ENCODE measurements at places on chromosomes 2 and 18.

- no peak for DNase-seq
Measured at GRCh38 chr18:34838669-34839068, 128.6 kb downstream of the DTNA start.

- DNase-seq = peak; percentile 99
Measured at GRCh38 chr2:64523666-64524603, at the start of gene AFTPH. AFTPH (plus strand) TSS chr2:64524328; CDS start chr2:64551475, 27,147 bp downstream.

- peak; percentile 90 for DNase-seq
Measured at GRCh38 chr18:75210274-75211001, at the start of gene TSHZ1. TSHZ1 (plus strand) TSS chr18:75210797; CDS start chr18:75211877, 1,080 bp downstream.

DNA sequence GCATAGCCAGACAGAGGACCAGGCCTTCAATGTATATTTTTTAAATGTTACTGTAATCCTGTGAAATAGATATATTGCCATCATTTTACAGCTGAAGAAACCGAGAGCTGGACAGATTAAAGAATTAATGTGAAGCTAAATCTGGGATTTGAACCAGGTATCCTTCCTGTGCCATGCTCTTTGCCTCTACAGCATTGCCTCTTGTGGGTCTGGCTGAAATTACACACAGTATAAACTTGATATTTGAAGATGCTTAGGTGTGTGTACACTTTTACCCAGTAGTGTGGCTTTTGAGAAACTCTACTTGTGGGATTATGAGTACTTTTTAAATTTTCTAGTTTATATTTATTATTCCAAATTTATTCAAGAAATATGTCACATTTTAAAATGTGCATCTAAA lies 264.5 kb downstream of the CNTNAP5 start:
- DNase-seq = no peak

DNA sequence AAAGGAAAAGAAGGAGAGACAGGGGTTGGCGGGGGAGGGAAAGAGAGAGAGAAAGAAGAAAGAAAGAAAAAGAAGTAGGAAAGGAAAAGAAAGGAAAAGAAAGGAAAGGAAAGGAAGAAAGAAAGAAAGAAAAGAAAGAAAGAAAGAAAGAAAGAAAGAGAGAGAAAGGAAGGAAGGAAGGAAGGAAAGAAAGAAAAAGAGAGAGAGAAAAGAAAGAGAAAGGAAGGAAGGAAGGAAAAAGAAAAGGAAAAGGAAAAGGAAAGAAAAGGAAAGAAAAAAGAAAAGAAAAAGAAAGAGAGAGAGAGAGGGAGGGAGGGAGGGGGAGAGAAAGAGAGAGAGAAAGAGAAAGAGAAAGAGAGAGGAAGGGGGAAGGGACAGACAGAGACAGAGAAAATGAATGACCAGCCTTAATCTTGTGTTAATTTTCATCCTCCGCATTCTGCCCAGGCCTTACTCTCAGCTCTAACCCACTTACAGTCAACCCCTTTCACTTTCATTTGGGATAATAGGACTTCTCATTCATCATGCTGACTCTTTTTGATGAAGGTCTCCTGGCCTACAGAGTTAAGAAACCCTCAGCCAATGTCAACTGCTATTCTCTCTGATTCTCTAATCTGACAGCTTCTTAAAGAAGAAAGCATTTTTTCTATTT lies 207.3 kb downstream of the SUCLG1 start:
- no peak for DNase-seq

- DNase-seq = no peak
Measured at GRCh38 chr2:39725401-39725800, 53.7 kb downstream of the THUMPD2 start.

DNA sequence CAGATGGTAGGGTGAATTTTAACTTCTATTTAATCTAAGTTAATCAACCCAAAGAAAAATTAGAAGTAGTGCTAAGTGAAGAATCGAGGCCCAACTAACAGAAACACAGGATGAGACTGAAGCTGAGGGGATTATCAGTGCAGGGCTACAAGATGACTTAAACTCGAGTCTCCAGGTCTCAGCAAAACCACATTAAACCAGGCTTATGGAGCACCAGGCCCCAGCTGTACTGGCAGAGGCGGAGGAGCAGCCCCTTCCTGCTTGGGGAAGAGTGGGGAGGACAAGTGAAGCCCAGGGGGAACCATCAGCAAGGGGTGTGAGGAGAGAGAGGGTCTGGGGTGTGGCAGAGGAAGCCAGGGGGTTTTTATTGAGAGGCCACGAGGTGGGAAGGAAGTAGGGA lies 135.9 kb upstream of the EPAS1 start:
- DNase-seq = no peak

- no peak for DNase-seq
Measured at GRCh38 chr2:64394153-64394552, 59.8 kb upstream of the LGALSL start.

DNA sequence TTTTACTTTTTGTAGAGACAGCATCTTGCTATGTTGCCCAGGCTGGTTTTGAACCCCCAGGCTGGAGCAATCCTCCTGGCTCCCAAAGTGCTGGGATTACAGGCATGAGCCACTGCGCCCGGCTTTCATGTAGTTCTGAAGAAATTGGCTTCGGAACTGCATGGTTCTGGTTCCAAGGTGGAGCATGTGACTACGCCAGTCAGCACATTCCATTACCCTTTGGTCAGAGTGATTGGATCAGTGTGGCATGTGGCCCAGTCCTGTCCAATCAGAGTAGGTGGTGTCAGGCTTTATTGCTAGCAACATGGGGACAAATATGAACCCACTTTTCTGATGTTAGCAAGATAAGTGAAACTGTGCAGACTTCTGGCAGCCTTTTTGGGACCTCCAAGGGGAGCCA lies 16.3 kb upstream of the ATOH8 start:
- DNase-seq = peak; percentile 77

DNA sequence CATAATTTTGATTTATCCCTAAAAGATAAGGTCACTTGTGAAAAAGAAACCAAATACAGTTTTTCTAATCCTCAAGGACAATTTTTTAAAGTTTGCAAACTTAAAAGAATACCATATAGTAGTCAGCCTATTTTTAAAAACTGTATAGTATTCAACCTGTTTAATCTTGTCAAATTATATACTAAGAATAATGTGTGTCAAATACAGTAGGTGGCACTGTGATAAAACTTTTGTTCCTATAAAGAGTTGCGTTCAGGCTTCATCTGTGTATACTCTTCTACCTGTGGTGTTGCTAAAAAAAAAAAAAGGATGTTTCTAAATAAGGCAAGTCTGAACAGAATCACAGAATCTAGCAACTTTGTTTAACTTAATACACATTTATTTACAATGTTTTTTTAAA lies 68.6 kb downstream of the CCDC138 start:
- no peak for DNase-seq

GRCh38 chr2:232275670-232276069 lies 102.9 kb upstream of the ALPP start:
- DNase-seq = no peak

- no peak for DNase-seq
Measured at GRCh38 chr2:238761868-238762267, 86.0 kb upstream of the TWIST2 start.

GRCh38 chr18:52348209-52348608 lies 8.2 kb downstream of the DCC start:
- no peak for DNase-seq

DNA sequence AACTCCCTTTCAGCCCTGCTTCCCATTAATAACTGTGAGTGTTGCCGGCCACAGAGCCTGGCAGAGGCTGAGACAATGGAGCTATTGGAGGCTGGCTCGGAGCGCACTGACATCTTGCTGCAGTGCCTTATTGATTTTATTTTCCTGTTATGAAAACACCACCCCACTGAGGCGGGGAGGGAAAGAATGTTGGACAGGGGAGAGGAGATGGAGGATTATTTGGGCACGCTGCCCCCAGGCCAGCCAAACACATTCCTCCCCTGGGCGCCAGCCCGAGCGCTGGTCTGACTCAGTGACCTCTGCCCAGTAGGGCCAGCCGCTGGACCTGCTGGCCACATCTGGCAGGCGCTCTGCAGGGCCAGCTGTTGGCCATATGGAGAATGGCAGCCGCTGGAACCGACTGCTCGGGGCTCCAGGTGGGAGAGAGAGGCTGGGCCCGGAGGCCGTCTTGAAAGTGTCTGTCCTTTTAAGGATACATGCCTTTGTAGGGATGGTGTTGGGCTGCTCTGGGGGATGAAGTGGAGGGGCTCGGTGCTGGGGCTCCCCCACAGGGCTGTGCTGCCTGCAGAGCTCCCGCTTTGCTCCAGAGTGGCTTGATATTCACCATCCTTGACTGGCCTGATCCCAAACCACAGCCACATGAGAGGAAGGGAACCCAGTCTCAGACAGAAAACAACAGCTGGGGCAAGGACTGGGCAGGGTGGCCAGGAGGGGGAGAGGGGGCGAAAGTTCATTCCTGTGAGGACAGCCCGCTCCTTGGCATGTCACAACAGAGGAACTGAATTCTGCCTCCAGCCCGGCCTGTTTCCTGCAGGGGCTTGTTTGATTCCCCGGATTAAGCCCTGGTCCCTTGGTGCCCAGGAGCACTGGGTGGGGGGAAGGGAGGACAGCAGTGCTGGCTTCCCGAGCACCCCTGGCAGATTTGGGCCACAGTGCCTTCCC lies 179.0 kb downstream of the KLHL29 start:
- peak; percentile 66 for DNase-seq

GRCh38 chr2:129464036-129464435 lies 515.4 kb upstream of the RAB6C start:
- DNase-seq = no peak

DNA sequence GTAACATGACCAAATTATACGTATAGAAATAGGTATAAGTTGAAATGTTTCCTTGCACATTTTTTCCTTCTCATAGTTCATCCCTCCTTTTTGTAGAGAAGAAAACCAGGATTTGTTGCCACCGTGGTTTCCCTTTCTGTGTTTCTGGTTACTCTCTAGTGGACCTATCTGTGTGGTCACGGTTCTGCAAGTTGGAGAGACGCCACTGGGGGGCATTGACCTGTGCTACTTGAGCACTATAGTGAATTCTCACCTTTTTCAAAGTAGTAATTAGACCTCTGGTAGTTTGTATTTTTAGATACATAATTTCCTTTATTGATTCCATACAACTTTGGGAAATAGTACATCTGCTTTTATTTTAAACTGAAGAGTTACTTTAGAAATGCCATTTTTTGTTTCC lies 444.8 kb downstream of the PTPRM start:
- no peak for DNase-seq

DNA sequence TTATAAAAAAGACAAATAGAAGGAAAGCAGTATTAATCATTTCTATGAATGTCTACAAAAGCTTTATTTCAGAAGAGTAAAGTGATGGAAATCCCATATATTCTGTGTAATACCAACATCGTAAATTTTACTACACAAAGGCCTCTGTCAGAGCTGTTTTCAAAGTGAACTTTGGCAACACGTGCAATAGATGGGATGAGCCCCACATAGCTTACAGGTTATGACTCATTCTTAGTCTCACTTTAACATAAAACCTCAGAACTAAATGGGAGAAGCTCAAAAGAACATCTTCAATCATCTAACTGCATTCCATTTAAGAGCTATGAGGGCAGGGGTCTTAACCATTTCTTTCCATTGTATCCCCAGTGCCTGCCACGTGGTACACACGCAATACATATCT lies 11.5 kb downstream of the VPS4B start:
- DNase-seq = no peak

- no peak for DNase-seq
Measured at GRCh38 chr18:24930971-24931370, 421.0 kb downstream of the ZNF521 start.

- no peak for DNase-seq
Measured at GRCh38 chr2:169203952-169204351, 134.6 kb downstream of the DHRS9 start.

DNA sequence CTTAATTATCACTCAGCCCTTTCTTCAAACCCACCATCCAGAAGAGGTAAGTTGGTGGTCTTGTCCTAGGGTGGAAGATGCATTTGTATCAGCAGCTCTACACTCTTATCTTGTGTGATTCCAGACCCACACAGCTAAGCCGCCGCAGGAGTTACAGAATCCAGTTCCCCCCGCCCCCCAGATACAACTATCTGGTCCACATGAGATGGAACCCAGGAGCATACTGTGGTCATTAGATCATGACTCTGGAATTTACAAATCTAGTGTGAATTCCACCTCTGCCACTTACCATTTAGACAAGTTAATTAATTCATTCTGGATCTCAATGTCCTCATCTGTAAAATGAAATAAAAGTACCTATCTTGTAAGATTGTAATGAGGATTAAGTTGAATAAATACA lies 486.4 kb downstream of the BCL11A start:
- DNase-seq = no peak

Measured in body of pancreas (tissue), 4 donors.